Activated naive CD4-positive, alpha-beta T cell (primary cell): ENCODE measurements at places on chromosomes 5 and 9.

GRCh38 chr5:15510092-15510491, 10.1 kb downstream of the FBXL7 start:
- DNase-seq, result no peak

DNA sequence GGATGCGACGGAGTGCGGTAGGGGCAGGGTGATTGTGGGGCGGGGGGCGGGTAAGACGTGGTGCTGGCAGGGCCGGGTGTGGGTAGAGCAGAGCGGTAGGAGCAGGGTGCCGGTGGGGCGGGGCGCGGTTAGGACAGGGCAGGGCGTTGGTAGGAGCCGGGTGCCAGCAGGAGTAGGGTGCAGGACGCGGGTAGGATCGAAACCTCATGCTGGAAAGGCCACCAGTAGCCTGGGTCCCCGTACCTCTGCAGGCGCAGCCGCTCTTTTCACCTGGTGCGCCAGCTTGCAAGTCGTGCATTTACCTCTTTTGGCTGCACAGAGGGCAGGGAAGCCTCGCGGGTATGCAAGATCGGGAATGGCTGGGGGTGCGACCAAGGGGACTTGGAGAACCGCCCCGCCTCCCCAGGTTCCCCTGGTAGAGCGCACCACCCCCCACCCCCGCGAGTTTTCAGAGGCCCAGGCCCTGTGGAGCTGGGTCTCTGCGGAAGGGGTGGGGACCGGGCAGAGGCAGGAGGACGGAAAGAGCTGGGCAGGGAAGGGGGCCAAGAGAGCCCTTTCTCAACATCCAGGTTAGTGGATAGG, 104.8 kb upstream of the SIMC1 start:
- DNase-seq, result peak; percentile 24

GRCh38 chr9:98986866-98987651, 43.4 kb downstream of the COL15A1 start:
- no peak for DNase-seq

DNA sequence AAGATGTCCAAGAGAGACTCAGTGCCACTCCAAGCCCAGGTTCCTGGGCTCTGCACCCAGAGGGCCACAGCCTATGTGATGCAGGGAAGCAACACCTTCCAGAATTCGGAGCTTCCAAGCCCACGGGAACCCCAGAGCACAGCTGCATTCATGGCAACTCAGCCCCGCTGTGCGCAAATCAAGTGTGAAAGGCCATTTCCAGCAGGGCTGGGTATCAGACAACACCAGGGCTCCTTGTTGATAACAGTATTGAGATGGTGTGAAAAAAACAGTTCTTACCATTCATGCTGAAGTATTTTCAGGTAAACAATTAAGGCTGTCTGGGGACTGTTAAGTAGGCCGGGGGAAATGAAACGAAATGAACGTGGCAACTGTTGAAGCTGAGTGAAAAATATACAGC, 10.1 kb downstream of the ROR2 start:
- no peak for DNase-seq

- no peak for DNase-seq
These were observed 28.5 kb downstream of the GLRA1 start for GRCh38 chr5:151896031-151896691.

GRCh38 chr5:4081059-4081458, 485.4 kb downstream of the IRX1 start:
- DNase-seq, result no peak

DNA sequence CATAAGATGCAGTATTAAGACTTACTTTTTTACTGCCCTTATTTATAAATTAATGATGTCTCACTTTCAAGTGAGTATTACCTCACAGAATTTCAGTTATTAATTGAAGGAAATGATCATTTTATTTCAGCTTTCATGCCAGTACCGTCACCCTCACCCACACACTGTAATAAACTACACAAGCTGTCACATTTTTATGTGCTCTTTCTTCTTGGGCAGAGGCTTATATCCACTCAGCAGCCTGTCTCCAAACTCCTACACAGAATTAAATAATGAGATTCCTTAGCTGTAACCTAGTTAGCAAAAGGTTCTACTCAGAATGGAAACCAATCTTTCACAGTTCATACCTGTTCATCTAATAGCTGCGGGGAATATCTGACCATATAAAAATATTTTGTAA, 1915.8 kb upstream of the CDH6 start:
- DNase-seq, result no peak

- DNase-seq, result no peak
These were observed 259.5 kb downstream of the GAS1 start for GRCh38 chr9:86687788-86688187.

DNA sequence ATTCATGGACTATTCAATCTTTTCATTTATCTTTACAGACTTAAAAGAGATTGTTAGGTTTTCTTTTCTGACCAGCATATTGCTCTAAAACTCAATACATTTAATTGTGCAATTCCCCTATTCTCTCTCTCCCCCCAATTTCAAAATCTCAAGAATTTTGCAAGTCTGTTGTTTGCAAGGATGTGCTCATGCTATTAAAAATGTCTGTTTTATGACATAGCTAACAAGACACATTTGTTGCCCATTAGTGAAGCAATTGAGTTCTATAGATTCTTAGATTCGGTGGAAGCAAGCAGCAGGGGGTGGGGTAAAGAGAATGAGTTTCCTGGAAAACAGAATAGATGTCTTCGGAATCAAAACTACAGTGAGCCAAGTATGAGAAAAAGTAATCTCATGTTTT, 8.5 kb upstream of the CSNK1A1 start:
- no peak for DNase-seq

DNA sequence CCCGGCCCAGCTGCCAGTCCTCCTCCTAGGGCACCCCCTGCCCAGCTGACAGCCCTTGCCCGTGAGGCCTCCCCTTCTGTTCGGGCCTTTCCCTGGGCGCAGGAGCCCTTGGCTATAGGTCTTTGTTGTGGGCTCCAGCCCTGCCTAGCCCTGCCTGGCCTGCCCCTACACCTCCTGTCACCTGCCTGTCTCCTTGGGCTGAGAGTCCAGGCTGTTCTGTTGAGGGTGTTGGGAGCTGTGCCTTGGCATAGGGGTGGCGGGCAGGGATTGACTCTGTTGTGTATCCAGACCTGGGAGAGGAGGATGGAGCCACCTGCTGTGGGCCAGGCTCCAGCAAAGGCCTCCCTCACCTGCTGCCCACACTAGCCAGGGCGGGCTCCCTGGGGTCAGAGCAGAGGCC, 11.6 kb downstream of the FCN2 start:
- no peak for DNase-seq

DNA sequence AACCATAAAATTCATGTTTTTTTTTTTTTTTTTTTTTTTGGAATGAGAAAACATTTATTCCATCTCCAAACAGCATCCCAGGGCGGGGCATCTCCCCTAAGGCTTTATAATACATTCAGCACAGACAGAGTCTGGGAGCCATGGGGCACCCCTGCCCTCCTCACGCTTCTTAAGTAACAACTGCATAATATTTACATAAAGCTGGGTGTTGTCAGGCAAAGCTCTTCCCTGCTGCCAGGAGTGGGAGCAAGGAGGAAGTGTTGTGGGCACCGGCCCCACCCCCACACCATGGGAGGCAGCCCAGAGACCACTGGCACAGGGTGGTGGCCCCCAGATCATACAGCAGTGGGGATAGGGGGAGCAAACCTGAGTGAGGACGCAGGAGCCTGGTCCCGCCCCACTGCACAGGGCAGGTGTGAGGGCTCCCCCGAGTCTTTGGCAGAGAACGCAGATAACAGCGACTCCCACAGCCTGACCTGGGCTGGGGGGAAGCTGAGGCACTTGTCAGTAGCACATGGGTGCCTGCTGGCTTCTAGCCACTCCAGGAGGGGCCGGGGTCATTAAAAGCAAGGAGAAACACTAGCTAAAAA, 86.1 kb upstream of the CEP78 start:
- no peak for DNase-seq

DNA sequence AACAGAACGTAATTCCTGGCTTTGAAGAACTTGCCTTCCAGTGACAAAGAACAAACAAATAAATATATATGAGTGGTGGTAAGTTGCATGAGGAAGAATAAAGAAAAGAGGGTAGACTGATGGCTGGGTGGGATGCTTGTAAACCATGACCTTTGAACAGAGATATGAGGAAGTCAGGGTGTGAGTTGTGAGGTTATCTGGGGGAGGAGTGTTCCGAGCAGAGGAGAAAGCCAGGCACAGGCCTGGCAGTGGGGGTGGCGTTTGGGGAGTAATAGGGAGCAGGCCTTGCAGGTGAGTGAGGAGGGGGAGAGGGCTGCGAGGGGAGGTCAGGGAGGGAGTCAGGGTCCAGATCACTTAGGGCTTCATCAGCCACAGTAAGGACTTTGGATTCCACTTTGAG, 213.4 kb downstream of the PTTG1 start:
- DNase-seq, result no peak

DNA sequence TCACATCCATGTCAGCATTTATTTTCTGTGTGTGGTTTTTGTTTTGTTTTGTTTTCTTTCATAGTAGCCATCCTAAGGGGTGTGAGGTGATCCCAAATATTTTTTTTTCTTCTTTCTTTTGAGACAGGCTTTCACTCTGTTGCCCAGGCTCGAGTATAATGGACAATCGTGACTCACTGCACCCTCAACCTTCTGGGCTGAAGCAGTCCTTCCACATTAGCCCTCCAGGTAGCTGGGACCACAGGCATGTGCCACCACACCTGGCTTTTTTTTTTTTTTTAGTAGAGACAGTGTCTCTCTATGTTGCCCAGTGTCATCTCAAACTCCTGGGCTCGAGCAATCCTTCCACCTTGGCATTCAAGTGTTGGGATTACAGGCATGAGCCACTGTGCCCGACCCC, 59.1 kb downstream of the CDC42SE2 start:
- DNase-seq, result no peak

DNA sequence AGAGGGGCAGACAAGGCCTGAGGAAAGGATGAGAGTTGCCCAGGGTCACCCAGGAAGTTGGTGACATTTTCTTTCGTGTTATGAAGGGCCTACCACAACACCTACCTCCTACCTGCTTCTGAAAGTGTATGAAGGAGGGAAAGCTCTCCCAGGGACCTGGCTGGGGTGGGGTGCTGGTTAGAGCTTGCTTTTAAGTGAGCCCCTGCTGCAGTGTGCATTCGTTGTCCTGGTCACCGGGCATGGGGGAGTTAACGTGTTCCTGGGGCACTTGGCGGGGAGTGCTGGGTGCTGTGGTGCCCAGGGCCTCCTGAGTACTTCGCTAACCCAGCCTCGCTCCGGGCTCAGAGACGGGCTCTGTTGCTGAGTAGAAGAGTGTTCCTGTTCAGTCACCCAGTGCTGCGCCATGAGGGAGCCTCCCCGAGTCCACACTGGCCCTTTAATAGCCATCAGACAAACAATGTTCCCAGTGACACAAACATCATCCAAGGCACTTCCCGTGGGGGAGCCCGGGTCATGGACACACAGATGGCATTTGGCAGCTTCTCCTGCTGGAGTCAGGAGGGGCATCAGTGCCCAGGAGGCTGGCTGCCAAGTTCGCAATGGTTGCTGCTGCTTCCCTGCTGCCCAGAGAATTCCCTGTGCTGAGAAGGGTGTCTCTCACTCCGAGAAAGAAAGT, 85.7 kb downstream of the AMBP start:
- DNase-seq, result no peak

DNA sequence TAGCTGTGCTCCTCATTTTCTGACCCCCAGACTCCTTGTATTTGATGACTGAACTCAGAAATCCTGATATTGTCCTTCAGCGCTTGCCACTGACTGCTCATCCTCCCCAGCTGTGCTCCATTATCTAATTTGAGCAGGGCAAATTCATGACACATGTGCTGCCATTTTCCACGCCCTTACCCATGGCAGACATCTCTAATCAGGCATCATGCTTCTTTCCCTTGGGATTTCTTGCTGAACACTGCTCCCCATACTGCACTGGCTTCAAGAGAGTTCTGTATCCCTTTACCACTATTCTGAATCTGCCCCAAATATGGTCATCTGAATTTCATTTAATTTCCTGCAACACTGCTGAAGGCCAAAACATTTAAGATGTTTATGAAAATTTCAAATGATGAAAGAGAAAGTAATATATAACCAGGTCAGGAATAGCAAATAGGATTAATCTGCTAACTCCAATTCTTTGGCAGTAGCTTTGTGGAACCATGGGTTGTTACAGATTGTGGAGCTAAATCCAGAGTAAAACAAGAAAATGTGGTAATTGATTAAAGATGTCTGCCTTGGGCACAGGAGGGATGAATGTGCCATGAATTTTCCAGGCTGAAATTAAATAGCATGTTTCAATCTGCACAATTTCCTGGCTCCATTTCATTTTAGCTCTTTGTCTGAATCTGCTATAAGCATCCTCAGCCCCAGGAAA, 93.6 kb downstream of the CYFIP2 start:
- no peak for DNase-seq

GRCh38 chr5:109805472-109805871, 115.7 kb downstream of the MAN2A1 start:
- no peak for DNase-seq

GRCh38 chr9:123343443-123344191, 12.4 kb upstream of the CRB2 start:
- no peak for DNase-seq

DNA sequence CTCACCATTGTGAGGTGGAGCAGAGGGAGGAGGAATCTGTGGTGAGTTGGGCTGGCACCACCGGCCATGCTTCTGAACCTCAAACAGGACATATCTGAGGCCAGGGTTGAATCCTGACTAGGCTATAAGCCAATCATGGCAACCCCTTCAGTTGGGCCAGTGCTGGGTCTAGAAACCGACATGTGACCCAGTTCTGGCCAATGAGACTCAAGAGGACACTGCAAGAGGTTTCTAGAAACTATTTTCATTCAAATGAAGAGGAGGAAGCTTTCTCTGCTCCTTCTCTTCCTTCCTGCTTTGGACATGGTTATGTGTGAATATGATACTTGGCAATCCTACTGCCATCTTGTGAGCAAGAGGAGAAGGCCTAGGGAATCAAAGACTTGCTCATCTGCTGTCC, 417.7 kb downstream of the SEMA5A start:
- DNase-seq, result no peak

GRCh38 chr5:110048491-110048890, 358.8 kb downstream of the MAN2A1 start:
- DNase-seq, result no peak

DNA sequence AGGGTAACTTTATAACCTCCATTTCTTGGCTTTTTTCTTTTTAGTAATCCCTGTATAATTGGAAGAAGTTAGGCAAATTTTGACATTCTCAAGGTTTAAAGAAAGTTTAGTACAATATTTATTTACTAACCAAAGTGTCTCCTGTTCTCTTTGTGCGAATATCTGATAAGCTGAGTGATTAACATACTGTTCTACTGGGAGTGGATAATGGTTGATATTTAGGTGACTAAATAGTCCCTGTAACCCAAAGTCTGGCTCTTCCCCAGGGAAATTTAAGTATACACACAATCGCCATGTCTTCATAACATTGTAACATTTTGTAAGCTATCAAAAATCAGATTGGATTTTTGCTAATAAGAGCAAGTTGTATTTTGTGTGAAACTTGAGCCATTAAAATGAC, 40.0 kb downstream of the CCNH start:
- no peak for DNase-seq

- DNase-seq, result no peak
These were observed 615.0 kb downstream of the ZNF608 start for GRCh38 chr5:124131466-124131865.

DNA sequence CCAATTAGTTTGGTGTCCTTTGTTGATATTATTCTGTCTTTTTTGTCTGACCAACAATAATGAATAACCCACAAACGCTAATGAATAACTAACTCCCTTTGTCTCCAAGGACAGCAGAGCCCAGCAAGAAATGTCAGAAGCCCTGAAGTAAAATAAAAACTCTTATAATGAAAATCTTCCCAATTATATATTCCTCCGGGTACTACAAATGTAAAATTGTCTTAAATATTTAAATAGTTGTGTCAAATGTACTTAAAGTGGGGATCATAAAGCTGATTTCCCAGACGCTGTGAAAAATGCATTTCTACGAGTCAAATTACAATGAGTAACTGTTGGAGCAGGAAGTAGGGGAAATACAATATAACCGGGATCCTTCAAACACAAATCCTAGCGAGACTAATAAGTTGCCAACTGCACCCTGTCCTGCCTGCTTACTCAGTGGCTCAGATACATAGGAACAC, 22.3 kb downstream of the GLIS3 start:
- no peak for DNase-seq
